Fibroblast of skin of scalp (primary cell): ENCODE measurements at places on chromosomes 3 and 15.

DNA sequence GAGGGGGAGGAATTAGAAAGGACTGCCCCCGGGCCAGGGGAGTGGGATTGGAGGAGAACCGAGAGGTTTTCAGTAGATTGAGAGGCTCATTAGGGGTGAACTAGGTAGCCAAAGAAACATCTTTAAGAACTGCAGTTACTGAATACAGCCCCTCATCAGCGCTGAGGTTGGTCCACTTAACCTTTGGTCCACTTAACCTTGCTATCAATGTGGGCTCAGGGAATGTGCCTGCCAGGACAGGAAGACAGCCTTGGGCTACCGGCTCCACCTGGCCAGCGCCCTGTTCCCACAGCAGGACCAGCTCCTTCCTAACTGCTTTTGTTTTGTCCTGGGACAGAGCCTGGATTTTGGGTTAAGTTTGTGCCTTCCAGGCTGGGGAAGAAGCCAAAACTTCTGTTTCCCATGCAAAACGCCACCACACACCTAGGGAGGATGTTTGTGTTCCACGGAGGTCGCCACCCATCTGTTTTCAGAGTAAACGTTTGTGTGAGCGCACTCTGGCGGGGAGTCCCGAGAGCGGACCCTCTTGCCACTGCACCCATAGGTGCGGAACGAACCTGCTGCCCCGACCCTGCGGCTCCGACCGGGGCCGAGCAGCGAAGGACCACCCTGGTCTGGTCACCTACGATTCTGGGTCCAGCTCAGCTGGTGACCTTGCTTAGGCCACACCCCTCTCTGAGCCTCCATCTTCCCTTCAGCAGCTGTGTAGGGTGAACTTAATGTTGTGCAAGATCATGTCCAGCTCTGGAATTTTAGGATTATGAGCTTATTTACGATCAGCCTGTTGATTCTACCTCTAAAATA is 107.4 kb downstream of the VGLL4 start:
- DNase-seq: no peak

- DNase-seq: peak; percentile 89
Observed at GRCh38 chr3:99134986-99135385, 233.5 kb upstream of the DCBLD2 start.

DNA sequence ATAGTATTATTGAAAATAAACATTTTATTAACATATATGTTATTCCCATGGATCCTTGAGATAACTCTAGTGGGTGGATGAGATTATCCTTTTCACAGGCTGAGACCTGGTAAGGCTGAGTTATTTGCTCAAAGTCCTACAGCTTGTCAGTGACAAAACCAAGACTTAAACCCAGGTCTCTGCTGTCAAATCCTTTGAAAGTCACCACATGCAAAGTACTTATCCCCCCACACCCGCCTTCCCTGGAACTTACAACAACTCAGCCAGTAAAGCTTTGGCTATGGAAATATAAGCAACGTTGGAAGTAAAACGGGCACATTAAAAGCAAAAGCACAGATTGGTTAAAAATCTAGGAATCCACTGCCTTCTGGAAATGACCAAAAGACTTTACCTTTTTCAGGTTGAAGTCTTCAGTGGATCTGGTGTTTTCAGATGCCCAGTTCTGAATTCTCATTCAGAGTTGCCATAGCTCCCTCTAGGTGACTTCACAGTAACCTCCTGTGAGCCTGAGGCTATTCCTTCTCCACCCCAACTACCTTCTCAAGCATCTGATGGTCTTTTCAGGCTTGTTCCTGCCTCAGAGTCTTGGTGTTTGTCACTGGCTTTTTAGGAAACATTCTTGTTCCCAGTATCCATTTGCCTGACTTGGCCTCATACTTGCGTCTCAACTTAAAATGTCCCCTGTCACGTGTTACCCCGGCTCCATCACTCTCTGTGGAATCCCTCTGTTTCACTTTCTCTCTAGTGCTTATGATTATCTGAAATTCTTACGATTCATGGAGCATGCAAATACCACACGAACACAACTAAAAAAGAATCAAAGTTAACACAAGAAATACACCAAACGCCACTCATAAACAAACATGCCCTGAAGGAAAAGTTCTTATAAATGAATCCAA is 131.2 kb downstream of the MAGI1 start:
- no peak for DNase-seq

- no peak for DNase-seq
Observed at GRCh38 chr3:141231952-141232823, 563 bp downstream of the PXYLP1 start.

GRCh38 chr3:20406611-20407011 is 220.6 kb upstream of the SGO1 start:
- peak; percentile 64 for DNase-seq

- DNase-seq: no peak
Observed at GRCh38 chr3:162170581-162170980, 674.0 kb downstream of the OTOL1 start.

DNA sequence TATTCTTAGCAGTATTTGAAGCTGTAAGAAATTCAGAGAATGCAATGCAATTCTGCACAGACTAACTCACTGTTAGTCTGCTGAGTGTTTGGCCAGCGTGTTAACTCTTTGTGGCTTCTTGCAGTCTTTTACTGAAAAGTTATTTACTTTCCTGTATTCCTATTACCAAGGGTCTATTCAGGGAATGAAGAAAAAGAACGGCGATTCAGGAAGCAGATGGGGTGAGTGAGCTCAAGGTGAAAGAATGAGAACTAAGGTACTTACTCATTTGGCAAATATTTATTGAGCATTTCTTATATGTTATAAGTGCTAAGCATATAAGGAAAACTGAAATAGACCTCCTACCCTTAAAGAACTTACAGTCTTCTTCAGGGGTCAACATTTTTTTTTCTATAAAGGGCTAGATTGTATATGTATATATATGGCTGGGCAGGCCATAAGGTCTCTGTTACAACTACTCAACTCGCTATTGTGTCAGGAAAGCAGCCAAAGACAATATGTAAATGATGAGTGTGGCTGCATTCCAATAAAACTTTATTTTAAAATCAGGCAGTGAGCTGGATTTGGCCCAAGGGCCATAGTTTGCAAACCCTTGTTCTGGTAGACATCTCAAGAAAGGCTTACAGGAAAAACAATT is 271.9 kb upstream of the GADL1 start:
- peak; percentile 85 for DNase-seq

- no peak for DNase-seq
Observed at GRCh38 chr15:39695793-39696192, 86.8 kb downstream of the FSIP1 start.

GRCh38 chr3:192169332-192169915 is 557.9 kb downstream of the FGF12 start:
- peak; percentile 21 for DNase-seq

GRCh38 chr3:112141293-112141692 is 8.2 kb upstream of the GCSAM start:
- DNase-seq: no peak

- no peak for DNase-seq
Observed at GRCh38 chr15:33831646-33832045, 136.7 kb upstream of the CHRM5 start.

- DNase-seq: peak; percentile 99
Observed at GRCh38 chr15:69854521-69855181, 243.1 kb downstream of the TLE3 start.

GRCh38 chr3:170496868-170497140 is 78.1 kb downstream of the CLDN11 start:
- no peak for DNase-seq

GRCh38 chr3:178028933-178029332 is 507.3 kb upstream of the KCNMB2 start:
- no peak for DNase-seq

- DNase-seq: no peak
Observed at GRCh38 chr3:140316466-140316865, 361.4 kb upstream of the TRIM42 start.

- DNase-seq: no peak
Observed at GRCh38 chr3:62785384-62785783, 89.8 kb downstream of the CADPS start.

DNA sequence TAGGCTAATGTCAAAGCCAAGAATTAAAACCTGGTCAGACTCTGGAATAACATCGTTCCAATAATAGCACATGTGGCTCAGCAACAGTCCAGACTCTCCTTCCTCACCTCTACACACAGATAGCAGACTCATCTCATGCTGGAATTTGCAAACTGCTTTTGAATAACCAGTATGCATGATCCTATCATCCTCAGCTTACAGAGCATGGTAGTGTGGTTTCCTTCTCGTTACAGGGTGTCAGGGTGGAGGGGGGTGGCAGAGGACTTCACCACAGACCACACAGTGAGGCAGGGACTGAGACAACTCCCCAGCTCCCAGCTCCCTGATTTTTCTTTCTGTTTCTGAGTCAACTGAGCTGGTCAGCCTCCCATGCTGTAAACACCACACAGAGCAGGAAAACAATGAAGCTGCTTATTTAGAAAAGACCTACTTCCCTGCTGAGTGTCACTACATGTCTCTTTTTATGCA is 101.6 kb downstream of the RPL22L1 start:
- DNase-seq: peak; percentile 81

GRCh38 chr3:186142393-186142932 is 33.6 kb upstream of the ETV5 start:
- DNase-seq: peak; percentile 12

DNA sequence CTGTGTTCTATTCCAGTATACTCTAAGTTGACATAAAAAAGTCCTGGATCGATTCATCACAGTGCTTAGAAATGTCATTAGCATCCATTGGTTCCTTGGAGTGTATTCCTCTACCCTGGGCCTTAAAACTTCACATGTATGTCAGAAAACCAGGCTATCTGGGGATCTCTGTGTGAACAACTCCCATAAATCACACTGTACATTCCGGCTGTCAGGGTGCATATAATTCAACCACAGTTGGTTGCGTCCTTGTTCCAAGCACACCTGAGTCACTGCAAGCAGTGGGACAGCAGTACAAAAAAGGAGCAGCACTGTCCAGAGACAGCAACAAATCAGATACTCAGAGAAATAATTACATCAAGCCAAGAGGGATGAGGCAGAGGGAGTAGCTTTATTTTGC is 52.4 kb downstream of the PDZRN3 start:
- DNase-seq: peak; percentile 28

- DNase-seq: no peak
Observed at GRCh38 chr3:59436164-59436958, 386.5 kb upstream of the CFAP20DC start.

- no peak for DNase-seq
Observed at GRCh38 chr15:77017091-77017660, 22.2 kb downstream of the PSTPIP1 start.

- DNase-seq: no peak
Observed at GRCh38 chr3:5498981-5499380, 311.5 kb downstream of the EDEM1 start.

- DNase-seq: no peak
Observed at GRCh38 chr3:37594873-37595783, 266.6 kb upstream of the CTDSPL start.

DNA sequence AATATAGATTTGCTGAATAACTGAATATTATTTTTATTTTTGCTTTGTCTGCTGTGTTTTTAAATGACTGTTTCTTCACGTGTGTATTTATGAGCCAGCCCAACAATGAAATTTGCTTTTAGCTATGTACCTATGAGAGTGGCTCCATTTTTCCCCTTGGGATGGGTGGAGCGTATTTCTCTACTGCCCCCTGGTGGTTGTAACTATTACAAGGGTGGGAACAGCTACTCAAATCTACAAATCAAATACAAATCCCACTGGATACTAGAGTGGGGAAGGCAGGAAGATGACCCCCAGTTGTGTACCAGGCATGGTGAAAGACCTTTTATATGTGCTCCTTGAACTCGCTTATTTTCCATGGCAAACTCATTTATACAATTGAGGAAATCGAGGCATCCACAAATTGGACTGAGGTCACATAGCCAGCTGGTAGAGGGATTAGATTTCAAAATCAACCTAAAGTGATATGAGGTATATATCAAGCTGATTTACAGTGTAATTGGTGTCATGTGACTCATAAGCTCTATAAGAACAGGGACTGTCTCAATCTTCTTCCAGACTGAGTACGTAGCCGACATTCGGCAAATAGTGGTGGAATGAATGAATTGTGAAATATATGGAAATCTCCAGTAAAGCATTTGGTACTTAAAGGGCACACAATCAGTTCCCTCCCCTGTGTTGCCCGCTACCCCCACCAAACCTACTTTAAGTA is 69.5 kb upstream of the VEPH1 start:
- DNase-seq: peak; percentile 68

DNA sequence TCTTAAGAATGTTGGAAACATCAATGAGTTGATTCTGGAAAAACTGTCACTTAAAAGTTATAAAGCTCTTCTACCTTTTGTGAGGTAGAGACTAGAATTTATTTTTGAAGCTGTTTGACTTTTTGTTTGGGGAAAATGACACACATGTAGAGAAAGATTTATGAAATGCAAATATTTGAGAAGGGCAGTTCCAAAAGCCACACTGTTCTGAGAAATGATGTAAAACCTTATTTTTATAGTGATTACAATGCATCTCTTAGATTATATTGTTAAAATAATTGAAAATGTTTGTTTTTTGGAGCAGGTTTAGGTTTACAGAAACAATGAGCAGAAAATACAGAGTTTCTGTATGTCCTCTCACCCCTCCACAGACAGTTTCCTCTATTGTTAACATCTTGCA is 116.1 kb upstream of the CMC1 start:
- no peak for DNase-seq

- DNase-seq: peak; percentile 49
Observed at GRCh38 chr15:67839499-67839928, 331 bp downstream of the RNU6-1 start.

DNA sequence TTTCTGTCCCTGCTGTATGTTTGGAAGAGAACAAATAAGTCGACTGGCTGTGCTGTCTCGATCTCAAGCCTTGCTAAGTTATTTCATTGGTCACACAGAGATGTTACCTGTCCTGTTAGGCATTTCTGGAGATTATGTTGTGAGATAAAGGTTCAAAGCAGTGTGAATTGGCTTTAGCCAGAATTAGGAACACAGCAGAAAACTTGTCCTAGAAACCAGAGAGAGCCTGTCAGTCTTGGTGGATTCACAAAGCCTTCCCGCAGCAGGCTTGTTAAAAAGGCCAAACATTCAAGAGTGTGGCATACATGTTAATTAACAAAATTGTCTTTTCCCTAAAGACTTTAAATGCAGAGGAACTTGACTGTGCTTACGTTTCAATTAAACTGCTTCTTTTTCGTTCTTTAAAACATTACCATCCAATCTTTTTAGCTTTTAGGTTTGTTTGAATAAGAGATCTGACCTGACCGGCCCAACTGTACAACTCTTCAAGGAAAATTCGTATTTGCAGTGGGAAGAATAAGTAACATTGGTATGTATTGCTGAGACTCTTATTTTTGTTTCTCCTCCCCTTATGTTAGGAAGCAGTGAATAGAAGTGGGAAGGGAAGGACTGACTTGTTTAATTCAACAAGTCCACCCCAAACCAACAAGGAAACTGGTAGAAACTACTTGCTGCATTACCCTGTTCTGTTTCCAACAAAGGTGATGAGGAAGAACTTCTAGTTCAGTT is 25.2 kb downstream of the ABHD2 start:
- DNase-seq: no peak

- peak; percentile 37 for DNase-seq
Observed at GRCh38 chr3:77102951-77103769, 63.3 kb downstream of the ROBO2 start.

- peak; percentile 60 for DNase-seq
Observed at GRCh38 chr3:57958642-57959422, 49.4 kb upstream of the FLNB start.
